ENCODE measurements at places on chromosomes 6 and 20.

GRCh38 chr6:90204327-90205056, 92.2 kb downstream of the BACH2 start:
- DNase-seq: no peak

GRCh38 chr20:47146686-47147085, 209.8 kb downstream of the ZMYND8 start:
- no peak for DNase-seq

DNA sequence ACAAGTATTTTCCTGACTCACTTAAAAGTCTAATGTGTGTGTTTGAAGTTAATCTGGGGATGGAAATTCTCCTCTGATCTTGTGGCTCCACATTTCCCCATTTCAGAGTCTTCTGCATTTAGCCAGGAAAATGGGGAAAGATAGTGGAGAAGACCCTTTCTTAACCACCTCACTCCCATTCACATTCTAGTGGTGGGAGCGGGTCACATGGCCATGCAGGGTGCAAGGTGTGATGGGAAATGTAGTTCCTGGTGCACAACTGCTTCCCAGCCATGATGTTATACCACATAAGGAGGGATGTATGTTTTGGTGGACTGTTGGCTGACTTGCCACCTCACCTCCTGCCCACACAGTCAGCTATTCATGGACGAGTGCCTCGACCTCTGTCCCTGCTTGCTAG, 61.8 kb downstream of the BANF2 start:
- DNase-seq: no peak

GRCh38 chr6:71250099-71250602, 38.5 kb upstream of the OGFRL1 start:
- DNase-seq: no peak

- peak; percentile 1 for DNase-seq
Observed at GRCh38 chr20:25277051-25277801, 29.3 kb downstream of the PYGB start.

DNA sequence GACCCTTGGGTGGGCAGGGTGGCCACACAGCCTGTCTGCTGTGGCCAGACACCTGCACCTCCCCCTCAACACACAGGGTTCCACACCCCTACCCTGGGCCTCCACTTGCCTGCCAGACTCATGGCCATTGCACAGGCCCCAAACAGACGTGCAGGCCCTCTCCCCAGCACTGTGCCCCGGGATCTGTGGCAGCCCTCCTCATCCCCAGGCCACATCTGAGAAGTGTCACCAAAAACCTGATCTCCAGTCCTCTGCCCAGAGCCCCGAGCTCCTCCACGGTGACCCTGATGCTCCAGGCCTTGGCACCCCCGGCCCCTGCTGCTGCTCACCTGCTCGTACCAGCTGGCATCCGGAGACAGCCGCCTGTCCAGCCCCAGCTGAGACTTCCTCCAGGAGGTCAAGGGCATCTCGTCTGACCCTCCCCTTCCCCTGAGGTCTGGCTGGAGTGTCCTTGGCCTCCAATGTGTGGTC, 160.1 kb downstream of the DLL1 start:
- DNase-seq: no peak

- no peak for DNase-seq
Observed at GRCh38 chr20:54070187-54070987, at the start of gene BCAS1. Gene BCAS1, minus strand, starts transcription at chr20:54070594. Its CDS starts 11,876 bp downstream, at chr20:54058718.

DNA sequence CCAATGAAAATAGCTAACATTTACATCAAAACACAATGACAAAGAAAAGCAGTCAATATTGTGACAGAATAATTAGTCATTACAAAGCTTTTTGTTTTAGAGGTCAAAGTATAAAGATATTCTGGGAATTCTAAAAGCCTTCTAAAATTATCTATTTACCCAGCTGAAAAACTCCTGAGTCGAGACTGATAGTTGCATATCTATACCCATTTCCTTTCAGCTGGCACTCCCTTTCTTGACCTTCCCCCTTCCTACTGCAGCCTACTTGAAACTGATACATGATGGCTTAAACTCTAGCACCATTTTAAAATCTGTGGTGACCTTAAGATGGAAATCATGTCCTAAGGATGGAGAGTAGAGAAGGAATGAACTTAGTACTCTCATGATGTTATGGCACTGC, 38.6 kb downstream of the LMBRD1 start:
- DNase-seq: no peak

DNA sequence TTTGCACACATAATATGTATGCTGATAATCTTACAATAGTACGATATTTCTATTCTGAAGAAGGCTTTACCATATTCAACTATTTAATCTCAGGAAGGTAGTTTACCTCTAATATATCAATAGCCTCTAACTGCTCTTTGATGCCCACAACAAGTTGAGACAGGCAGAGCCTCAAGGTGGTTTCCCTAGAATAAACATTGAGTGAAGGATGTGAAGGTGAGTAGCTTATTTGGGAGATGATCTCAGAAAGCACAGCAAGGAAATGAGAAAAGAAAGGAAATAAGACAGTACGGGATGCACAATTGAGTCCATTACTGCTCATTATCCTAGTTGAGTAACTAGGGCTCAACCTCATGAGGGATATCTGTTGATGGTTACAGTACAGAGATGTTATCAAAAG, 638.4 kb downstream of the MAFB start:
- no peak for DNase-seq

DNA sequence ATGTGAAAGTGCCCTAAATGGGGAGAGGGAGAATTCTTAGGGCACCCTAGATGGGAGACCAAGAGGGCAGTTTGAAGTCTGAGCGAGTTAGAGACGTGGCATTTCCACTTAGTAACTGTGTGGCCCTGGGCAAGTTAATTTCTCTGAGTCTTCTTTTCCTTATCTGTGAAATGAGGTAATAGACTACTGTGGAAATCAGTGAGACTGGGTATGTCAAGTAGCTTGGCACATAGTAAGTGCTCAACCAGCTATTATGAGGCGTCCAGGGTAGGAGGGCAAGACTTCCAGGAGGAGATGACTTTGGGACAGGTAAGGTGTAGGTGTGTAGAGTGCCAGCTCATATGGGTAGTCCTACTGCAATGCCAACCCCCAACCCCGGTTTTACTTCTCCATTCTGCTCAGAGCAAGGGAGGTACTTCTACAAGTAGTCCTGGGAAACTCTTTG, 770 bp downstream of the KIF3B start:
- DNase-seq: peak; percentile 37

GRCh38 chr20:31698803-31699718, 23.6 kb downstream of the BCL2L1 start:
- DNase-seq: no peak

Data from activated CD4-positive, alpha-beta T cell treated with anti-CD3 and anti-CD28 coated beads for 48 hours (primary cell).